ENCODE measurements at places on chromosomes 12 and 14.

- DNase-seq, result no peak
Measured at GRCh38 chr12:31023271-31023724, 50.4 kb upstream of the DDX11 start.

GRCh38 chr12:108394196-108394595 is 55.1 kb upstream of the CMKLR1 start:
- DNase-seq, result no peak

GRCh38 chr12:102329883-102330282 is 132.2 kb upstream of the PMCH start:
- DNase-seq, result no peak

DNA sequence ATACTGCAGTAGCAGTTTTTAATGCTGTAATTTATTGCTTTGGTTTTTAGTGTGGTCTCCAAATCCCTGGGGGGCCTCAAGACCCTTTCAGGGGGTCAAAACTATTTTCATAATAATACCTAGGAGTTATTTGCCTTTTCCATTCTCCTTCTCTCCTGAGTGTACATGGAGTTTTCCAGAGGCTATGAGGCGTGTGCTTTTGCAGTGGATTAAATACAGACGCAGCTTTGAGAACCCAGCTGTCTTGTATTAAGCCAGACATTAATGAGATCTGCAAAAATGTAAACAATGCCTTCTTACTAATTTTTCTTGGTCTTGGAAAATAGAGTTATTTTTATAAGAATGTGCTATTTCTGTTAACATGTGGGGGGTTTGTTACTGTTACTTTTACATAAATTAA is 68.6 kb downstream of the SLC25A47 start:
- no peak for DNase-seq

DNA sequence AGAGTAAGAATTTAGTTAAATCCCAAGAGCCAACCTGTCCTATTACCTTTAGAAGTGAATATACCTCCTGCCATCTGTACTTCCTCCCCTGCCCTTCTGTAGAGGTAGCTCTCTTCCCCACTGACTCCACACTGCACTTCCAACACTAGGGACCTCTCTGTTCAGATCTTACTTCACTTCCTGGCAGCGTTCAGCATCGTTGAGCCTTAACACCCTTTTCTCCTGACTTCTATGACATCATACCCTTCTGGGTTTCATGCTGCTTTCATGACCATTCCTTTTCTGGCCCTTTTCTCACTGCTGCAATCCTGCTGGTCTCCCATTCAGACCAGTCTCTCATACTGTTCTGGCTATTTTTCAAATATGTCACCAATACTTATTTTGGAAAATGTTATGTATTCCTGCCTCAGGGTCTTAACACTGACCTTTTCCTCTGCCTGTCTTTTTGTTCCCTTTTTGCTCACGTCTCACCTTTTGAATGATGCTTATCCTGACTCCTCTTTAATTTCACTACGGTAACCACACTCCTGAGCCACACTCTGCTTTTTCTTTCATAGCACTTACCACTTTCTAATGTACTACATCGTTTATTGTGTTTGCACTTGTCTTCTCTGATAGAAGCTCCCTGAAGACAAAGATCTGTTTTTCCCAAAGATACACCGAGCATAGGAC is 67.6 kb downstream of the PLEKHA5 start:
- DNase-seq, result no peak

GRCh38 chr12:26266881-26267280 is 71.5 kb downstream of the SSPN start:
- no peak for DNase-seq

DNA sequence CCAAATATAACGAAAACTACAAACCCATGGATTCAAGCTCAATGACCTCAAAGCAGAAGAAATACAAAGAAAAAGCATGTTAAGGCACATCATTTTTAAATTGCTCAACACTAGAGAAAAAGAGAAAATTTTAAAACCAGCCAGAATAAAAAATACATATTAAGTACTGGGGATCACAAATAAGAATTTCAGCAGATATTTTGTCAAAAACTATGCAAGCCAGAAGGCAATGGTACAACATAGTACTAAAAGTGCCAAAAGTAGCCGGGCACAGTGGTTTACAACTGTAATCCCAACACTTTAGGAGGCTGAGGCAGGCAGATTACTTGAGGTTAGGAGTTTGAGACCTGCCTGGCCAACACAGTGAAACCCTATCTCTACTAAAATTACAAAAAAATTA is 10.2 kb downstream of the SGPP1 start:
- no peak for DNase-seq

- DNase-seq, result no peak
Measured at GRCh38 chr14:55914771-55915170, 203.4 kb upstream of the PELI2 start.

DNA sequence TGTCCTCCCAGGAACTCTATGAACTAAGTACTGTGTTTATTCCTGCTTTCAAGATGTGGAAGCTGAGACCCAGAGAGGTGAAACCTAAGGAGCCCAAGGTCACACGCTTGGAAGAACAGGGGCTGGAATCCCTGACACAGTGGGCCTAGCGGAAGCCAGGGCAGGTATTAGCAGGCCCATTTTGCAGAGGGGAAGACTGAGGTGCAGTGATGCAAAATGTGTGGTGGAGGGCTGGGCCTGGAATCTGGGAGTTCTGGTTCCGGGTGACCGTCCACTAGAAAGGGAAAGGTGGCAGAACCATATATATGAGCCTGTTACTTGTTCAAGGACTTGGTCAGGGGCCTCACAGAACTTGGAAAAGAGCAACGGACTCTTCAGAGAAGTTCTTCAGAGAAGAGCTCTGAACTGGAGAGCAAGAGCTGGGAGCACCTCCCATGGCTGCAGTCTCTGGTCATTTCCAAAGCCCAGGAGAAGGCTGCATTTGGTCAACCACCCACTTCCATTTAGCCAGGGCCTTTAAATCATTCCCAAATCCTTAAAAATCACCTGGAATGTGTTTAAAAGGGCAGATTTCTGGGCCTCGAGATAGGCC is 119.5 kb downstream of the CHST11 start:
- no peak for DNase-seq

DNA sequence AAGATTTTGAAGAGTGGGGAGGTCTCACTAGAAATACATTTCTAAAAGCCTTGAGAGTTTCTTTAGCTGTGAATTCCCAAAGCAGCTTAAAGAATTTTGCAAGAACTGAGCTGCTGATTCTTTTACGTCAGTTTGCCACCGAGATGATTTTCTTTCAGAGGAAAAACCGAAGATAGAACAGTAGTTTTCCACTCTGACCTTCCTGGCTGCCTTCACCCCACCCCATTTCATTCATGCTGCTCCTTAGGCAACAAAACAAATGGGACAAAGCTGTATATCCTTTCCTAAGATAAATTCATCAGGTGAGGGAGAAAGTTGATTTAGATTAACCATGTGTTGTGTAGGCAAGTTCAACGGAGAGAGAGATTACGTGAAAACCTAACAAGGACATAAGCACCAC is 947.0 kb downstream of the GALC start:
- no peak for DNase-seq

GRCh38 chr12:17438141-17438540 is 651.9 kb downstream of the RERGL start:
- no peak for DNase-seq

GRCh38 chr14:99729991-99730875 is 46.1 kb downstream of the CYP46A1 start:
- DNase-seq, result peak; percentile 56

DNA sequence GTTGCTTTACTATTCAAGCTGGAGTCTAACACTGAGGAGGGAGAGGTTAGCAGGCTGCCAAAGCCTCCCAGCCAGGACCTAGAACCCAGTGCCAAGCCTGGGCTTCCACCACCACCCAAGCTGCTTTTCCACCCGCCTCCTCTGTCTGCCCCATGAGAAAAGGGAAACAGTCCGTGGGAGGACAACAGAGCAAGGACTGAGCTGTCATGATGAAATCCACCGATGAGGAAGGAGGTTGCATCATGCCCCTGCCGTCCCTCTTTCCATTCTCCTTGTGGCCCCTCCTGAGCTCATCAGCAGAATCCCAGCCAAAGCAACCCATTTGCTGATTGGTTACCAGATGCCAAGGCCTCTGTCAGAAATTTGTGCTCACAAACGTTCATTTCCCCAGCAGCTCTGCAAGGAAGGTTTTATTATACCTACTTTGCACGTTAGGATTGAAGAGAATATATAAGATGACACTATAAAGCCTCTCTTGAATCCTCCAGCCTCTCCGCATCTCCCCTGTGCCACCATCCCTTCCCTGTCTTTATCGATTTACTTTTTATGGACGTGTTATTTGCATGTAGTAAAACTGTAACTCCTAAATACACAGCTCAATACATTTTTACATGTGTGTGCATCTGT is 6.3 kb upstream of the SERPINA1 start:
- no peak for DNase-seq

DNA sequence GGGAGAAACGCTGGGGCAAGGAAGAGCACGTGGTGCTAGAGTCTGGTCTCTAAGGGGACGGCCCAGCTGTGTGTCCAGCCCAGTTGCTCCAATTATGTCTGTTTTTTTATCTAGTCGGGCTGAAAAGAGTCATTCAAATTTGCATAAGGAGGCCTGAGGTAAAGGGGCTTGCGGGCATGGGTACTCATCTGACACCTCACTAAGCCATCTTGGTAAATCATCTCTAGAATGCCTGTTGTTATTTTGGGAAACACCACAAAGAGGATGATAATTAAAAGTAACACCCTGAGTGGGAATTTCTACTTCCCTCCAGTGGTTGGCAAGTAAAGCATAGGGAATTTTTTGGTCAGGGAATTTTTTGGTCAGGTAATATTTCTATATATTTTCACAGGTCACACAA is 196.1 kb upstream of the ALG10B start:
- DNase-seq, result no peak

DNA sequence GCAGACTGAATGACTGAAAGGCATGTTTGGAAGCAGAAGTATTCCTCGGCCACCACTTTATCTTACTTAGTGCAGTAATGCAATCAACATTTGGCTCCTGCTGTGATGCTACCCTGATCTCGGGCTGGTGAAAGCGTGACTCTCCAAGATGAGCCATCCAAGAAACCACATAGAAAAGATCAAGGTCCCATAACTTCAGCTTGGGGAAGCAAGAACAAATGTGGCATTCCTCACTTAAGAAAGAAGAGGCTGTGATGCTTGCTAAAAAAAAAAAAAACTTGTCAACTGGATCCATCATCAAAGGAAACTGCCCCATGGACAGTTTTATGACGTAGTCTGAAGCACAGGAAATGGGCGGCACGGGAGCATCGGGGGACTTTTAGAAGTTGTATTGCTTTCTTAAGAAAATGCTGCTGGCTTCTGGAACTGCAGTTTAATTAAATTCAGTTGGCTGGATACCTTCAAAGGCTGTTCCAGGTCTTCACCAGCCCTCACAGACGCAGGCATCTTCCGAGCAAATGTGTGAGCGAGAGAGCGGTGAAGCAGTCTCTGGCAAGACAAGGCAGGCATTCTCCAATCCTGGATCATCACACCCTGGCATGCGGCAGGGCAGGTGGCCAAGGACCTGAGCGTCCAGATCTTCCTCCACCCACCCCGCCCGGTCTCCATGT is 38.2 kb upstream of the MAP1LC3B2 start:
- DNase-seq, result no peak

- no peak for DNase-seq
Measured at GRCh38 chr12:117109943-117110635, 10.9 kb upstream of the TESC start.

- peak; percentile 17 for DNase-seq
Measured at GRCh38 chr14:60064491-60065072, 27.1 kb upstream of the PCNX4 start.

DNA sequence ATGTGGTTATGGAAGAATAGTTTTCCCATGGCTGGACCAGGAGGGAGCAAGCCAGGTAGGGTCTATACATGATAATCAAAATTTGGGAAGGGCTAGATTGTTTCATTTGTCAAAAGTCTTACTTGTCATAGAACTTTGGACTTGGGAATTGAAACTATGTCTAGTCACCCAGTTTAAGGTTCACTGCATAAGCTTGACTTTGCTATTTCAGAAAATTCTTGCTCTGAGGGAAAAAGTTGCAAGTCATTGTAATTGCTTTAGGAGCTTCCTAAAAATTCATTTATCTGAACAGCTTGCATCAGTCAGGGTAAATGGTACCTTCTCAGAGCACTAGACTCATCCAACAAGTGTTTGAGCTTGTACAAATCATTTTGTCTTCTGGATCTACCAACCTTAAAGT is 1194.7 kb downstream of the GALC start:
- DNase-seq, result no peak

DNA sequence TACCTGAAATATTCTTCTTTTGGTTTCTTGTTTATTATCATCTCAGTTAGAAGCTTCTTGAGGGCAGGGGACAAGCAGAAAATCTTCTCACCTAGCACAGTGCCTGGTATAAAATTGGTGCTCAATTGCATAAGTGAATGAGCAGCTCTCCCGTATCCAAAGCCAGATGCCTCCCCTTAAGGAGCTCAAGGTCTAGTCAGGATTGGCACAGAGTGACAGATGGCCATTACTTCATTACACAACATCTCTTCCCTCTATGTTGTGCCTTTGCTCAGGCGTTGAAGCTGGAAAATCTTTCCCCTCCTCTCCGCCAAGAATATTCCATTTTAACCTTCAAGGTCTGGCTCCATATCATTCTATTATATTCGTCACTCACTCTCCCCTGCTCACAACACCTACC is 3.6 kb downstream of the SLC4A8 start:
- DNase-seq, result no peak

DNA sequence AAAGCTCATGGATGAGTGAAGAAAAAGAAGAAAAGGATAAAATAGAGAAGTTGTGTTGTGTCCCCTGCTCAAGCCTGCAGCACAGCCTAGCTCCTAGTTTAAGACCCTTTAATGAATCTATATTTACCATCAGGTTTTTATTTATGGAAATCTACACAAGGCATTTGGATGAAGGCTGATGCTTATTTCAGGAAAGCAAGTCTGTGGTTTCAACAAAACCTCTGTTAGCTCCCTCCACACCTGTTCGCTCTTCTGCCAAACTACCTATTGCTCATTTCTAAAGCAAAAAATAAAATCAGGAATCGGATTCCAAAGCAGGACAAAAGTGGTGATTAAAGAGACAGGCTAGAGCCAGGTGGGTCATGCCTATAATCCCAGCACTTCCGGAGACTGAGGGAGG is 18.9 kb upstream of the MAP3K9 start:
- no peak for DNase-seq

GRCh38 chr12:95547522-95548055 is 3.7 kb downstream of the USP44 start:
- DNase-seq, result no peak

GRCh38 chr14:78358591-78358990 is 188.4 kb downstream of the NRXN3 start:
- no peak for DNase-seq

DNA sequence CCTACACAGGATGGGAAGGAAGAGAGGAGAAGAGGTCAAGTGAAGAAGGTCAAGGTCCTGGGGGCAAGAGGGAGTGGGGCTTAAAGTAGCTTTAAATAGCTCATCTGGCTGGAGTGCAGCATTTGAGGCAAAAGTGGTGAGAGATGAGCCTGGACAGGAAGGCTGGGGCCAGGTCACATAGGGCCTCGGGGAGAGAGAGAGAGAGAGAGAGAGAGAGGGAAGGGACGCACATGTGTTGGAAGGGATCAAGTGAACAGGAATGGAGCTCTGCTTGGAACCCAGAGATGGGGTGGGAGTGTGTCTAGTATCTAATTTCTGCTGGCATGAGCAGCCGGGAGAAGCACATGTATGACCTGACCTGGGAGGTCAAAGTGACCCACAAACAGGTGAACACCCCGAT is 407.5 kb downstream of the MED13L start:
- no peak for DNase-seq

GRCh38 chr12:3592856-3593625 is 102.0 kb downstream of the PRMT8 start:
- no peak for DNase-seq
